ENCODE measurements at places on chromosomes 1 and 21.

DNA sequence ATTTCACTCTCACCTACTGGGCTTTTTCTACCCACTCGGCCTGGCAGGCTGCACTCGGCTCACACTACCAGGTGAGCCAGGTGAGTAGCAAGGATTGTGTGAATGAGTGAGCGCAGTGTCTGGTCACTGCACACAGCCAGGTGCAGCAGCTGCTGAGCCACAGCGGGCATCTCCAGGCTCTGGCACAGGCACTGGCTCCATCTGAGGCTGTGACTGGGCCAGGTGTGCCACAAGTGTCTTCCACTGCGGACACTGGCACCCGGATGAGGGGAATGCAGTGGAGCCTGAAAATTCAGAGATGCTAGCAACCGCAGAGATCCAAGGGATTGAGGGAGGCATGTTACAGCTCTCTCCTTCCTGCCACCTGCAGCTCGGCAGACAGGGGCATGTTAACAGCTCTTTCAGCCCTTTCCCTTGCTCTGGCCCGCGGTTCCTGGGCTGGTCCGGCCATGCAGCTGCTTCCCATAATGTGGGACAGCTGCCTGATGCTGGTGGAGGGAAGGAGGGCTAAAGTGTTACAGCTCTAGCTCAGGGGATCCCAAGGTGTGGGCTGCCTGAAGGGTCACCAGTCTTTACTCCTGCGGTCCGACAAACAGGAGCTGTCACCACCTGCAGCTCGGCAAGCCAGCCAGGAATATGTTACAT, 1038.3 kb downstream of the AMY1C start:
- no peak for DNase-seq

DNA sequence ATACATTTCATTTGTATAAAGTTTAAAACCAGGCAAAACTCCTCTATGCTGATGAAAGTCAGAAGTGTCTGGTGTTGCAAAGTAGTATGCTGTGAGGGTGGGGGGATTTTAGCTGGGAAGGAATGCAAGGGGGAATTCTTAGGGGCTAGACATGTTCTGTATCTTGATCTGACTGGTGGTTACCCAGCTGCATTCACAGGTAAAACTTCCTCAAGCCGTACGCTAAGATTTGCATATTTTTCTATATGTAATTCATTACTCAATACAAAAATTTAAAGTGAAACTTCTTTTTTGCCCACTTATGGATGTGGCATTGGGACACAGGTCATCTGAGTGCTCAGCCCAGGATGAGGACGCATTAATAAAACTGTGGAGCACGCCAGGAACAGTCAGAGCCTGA, 323.3 kb downstream of the PAPPA2 start:
- DNase-seq = no peak

DNA sequence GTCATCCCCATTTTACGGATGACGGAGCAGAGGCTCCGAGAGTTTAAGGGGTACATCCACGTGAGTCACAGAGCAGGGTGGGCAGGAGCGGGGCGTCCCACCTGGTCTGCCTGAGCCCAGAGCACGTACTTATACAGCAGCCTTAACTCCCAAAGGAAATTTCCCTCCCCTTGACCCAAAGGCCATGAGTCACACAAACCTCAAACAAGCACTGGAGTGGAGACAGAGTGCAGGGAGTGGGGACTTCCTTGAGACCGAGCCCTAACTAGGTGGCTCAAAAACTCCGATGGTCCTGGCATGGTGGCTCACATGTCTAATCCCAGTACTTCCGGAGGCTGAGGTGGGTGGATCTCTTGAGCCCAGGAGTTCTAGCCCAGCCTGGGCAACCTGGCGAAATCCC, 141.6 kb upstream of the KLHDC7A start:
- no peak for DNase-seq

DNA sequence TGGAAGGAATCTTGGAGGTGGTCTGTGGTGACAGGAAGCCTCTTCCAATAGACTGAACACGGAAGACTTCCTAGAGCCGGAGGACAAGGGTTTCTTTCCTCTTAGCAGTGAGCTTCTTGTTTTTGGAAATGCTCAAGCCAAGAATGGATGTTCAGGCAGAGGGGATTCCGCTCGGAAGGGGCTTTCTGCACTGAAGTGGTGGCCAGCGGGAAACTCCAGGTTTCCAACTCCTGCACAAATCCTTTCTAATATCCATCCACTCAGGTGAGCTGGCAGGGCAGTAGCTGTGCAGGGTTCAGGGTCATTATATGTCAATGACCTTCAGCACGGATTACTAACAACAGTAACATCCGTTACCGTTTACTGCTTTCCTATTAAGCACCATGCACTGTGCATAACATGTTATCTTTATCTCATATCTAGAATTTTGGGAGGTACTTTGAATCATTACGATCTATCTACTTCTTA, 573 bp upstream of the CPT2 start:
- no peak for DNase-seq

DNA sequence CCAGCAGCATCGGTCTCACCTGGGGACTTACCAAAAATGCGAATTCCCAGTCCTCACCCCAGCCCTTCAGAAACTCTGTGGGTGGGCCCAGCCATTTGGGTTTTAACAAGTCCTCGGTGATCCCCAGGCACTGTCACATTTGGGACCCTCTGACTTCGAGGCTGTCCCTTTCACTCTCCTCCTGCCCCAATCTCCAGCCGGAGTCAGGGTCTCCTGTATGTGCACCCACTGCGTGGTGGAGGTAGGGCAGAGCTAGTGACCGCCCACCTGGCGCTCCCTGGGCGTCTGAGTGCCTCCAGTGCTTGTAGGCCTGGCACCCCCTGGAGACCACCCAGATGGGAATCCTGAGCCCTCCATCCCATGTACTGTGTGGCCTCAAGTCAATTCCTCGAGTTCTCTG, 31.1 kb downstream of the EPHA8 start:
- no peak for DNase-seq

- no peak for DNase-seq
These were observed 46.7 kb downstream of the EPS15 start for GRCh38 chr1:51472359-51472758.

DNA sequence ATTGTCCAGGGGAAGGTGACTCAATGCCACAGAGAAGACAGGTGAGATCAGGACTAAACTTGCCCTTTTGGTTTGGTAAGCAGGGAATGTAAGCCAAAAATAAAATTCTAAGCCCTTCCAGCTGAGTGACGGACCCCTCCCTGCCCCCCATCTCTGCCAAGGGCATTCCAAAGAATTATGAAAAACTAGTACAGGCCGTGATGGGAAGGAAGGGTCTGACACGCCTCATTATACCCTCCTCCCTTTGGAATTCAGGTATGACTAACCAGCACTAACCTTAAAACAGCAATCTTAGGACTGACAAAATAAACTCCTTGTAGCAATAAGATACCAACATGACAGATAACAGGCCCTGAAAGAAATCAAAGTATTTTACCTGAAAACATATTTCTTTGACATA, 99.6 kb downstream of the GABPA start:
- DNase-seq = no peak

GRCh38 chr21:14215971-14216641, at the start of gene RBM11:
Gene RBM11, plus strand, starts transcription at chr21:14216157. Its CDS starts 30 bp downstream, at chr21:14216187.
- peak; percentile 85 for DNase-seq

DNA sequence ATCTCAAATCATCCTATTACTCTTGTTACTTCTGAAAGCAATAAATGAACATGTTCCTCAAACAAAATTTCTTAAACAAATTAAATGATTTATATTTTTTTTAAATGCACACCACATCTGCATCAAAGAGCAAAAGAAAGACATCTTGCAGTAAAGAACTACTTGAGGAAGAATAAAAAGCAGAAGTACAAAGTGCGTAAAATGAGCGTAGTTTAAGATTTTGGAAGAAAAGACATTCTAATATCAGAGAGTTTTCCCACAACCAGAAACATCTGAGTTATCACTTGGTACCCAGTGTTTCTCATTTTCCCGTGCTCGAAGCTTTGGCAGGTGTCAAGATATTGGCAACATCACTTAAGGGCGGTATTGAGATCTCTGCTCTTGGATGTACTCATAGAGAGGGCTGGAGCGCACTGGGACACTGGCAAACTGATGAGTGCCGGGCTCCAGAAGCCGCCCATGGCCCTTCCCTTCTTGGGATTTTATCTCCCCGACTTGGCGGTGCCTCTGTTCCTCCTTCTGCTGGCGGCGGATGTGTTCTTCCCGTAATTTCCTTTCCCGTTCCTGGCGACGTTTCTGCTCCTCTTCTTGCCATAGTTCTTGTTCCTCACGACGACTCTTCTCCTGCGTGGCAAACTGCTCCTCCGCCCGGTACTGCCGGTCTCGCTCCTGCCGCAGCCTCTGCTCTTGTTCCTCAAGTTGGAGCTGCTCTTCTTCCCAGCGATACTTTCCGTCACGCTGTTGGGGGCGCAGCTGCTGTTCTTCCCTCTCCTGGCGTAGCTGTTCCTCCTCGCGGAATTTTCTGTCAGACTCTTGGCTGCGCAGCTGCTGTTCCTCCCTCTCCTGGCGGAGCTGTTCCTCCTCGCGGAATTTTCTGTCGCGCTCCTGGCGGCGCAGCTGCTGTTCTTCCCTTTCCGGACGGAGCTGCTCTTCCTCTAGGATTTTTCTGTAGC, 7.9 kb downstream of the TCHH start:
- DNase-seq = no peak

DNA sequence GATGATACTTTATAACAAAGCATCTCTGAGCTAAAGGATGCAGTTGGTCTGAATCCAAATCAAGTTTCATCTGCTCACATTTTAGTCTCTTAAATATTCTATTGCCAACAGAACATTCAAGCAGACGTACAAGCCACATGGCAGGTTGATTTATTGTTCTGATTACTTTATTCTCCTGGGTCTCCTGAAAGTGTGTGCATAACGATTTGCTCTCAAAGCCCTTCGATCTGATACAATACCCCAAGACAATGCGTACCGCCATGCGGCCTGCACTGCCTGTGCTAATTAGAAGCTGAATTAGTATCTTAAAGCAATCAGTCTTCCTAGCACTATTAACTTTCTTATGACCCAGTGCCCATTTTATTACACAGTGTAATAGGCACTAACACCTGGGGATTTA, 56.9 kb downstream of the FHAD1 start:
- DNase-seq = no peak

- DNase-seq = no peak
These were observed 67.3 kb upstream of the ADGRL2 start for GRCh38 chr1:81733480-81733879.

DNA sequence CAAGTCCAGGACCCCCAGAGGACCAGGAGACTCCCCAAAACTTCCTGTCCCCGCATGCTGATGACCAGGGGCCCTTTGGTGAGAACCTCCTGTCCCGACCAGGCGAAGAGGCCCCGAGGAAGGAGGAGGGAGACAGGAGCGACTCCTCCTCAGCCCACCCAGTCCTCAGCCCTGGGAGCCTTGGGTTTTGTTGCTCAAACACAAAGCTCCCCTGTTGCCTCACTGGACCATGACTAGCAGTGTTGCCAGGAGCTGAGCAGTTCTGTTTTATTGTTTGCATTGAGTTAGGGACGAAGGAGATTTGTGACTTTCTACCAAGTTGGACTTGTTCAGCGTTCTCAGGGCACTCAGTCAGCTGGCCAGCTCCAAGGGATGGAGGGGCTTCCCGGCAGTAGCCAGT, 10.0 kb downstream of the UMODL1 start:
- DNase-seq = no peak

DNA sequence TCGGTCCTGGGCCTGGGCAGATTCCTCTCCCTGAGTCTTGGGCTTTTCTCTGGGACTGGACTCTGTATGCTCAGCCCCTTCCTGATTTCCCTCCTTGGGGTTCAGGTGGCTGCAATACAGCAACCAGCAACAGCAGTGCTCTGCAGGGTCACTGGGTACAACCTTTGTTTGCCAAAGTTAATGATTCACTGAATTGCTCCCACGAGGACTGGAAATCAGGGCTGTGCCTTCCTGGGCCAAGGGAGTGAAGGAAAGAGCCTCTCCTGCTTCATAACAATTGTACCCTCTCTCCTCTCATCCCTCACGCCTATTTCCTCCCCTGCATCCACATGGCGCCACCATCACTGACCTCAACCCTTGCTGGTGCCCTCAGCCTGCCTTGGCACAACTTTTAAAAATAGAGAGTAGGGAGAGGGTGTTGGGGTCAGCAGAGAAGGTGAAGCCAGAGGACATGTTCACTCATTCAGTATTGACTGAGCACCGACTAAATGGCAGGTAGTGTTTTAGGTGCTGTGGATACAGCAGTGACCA, 52.8 kb upstream of the GOLT1A start:
- no peak for DNase-seq

- DNase-seq = no peak
These were observed 84.3 kb downstream of the CAMTA1 start for GRCh38 chr1:6869545-6869944.

DNA sequence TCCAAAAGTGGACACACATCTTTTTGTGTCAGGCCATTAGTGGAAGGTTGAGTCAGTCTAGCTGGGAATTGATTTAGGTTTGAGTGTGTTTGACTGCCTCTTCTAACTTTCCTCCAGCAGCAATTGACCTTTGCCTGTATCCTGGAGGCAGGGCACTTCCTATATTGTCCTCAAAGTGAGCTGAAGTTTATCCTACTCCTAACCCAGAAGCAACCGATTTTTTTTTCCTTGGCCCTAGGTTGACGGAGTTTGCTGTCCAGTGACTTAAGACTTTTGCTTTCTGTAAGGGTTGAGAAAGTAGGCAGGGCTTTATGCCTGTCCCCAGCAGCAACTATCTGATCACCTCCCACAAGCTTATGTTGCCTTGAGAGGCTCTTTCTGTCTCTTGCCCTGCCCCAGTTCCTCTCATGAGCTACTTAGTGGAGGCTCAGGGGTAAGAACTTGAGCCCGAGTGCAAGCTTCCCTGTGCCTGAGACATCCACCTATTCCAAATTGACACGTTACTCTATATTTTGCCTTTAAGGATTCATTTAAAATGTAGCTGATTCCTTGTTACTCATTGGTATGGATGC, 30.9 kb downstream of the SLC35F3 start:
- DNase-seq = no peak

- DNase-seq = no peak
These were observed 20.7 kb downstream of the METTL13 start for GRCh38 chr1:171802207-171802606.

DNA sequence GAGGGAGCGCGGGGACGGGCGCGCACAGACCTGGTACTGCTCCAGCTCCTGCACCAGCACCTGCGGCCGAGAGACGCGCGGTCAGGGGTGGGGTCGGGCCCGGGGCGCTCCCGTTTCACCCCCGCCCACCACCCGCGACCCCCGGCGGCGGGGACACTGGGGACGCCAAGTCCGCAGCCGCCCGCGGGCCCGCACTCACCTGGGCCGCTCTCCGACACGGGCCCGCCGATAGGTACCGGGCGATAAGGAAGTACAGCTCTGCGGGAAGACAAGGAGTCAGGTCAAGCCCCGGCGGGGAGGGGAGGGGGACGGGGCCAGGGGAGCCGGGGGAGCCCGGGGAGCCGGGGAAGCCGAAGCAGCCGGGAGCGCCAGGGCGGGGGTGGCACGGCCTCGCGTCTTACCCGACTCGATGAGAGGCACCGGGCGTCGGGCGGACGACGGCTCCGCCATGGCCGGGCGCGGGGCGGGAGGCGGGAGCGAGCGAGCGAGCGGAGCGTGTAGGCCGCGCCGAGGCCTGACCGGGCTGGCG, 326 bp downstream of the BRWD1 start:
- peak; percentile 40 for DNase-seq

DNA sequence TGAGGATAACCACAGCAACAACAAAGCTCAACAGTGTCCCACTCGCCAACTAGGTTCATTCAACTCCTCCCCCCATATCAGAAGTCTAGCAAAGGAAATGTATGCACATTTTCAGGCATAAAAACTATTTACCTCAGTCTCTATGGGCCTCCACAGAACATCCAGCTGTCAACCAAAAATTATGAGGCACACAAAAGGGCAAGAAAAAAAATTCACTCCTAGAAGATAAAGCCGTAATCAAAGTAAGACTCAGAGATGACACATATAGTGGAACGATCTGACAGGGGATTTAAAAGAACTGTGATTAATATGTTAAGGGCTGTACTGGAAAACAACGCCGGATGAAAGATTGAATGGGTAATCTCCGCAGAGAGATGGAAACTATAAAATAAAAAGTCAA, 158.7 kb downstream of the NTPCR start:
- DNase-seq = no peak

GRCh38 chr21:31318971-31319370, 25.1 kb downstream of the TIAM1 start:
- DNase-seq = no peak
